ENCODE measurements at places on chromosomes 2 and 18.

DNA sequence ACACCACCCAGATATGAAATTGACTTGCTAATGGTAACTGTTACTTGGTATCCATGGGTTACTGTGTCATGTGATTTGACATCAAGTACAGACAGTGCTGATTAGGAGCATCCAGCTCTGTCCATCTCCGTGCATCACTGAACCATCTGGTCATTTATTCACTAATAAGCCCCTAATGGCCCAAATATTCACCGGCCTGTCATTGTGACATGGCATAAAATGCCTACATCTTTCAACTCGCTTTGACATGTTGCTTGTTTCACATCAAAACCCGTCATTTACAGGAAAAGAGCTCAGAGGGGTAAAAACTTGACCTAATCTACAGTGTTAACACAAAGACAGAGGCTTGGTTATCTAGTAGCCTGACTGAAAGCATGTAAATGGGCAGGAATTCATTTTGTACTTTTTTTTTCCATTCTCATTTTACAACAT, 308.9 kb upstream of the ATP5MC3 start:
- DNase-seq, result no peak

DNA sequence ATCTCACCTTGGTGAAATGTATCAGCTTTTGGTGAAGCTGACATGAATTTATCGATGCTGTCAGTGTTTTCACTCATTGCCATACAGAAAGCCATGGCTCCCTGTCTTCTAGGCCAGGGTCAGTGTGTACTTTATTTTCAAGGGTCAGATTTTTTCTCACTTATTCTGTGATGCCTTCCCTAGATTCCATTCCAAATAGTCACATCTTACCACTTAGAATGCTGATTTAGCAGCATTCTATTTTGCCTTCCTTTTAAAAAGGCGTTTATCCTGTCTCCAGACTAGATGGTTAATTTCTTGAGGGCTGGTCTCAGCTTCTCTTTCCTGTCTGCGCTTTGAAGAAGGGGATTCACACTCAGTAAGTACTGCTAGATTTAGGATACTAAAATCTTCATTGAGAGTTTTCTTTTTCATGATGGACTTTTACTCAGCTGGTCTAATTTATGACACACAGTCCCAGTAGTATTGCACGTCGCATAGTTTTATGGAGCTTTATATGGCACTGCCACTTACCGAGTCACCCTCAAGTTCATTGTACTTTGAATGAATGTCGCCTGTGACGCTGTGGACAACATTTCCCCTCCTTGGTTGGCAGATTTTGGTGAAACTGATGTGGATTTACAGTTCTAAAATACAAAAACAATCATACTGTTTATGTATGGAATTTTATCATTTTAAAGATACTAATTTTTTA, 194.0 kb downstream of the ZNF407 start:
- no peak for DNase-seq

GRCh38 chr2:142930835-142931398, 53.5 kb downstream of the KYNU start:
- DNase-seq, result no peak

GRCh38 chr18:12314591-12315305, 6.7 kb downstream of the TUBB6 start:
- no peak for DNase-seq
